ENCODE measurements at places on chromosomes 7 and 10.

DNA sequence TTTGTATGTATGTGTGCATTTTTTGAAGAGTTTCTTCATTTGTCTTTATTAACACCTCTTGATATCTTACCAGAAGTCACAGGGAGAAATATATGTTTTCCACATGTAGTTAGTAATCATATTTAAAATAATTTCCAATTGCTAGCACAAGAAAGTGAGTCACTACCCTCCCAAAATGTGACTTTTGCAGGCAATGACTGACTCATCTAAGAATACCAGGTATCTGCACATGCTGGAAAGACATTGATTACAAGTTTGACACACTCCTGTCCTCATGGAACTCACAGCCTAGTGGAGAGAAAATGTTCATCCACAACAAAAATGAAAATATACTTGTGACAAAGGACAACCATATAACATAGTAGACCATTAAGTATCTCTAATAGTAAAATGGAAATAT is 82.9 kb downstream of the SEMA3D start:
- no peak for DNase-seq

DNA sequence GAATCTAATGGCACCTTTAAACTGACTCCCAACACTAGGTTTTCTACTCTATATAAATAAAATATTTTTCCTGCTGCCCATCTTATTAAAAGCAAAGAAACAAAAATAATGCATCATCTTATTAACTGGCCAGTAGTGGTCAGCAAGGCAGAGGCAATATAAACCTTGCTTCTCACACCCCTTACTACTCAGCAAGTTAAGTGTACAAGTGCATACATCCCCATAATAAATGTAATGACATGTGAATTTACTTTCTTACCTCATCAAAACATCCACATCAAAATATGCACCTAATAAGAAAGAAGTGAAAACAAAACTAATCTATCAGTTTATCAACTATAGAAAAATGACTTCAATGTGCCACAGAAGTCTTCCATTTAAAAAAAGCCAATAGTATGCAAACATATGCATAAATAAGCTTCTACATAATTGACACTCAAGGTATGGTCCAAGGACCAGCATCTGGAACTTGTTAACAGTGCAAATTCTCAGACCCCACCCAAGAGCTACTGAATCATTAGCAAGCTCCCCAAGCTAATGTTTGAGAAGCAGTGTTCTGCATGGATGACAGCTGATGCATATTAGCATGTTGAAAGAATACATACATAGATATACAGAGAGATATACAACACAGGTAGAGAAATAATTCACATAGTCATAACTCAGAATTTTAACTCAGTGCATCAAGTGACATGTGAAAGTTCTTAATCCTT is 182.7 kb downstream of the C7orf25 start:
- no peak for DNase-seq

GRCh38 chr10:2921956-2922680 is 145.2 kb upstream of the PFKP start:
- DNase-seq: no peak

GRCh38 chr10:88792661-88793060 is 9.9 kb upstream of the LIPM start:
- DNase-seq: no peak

Data from RKO (cell line).